ENCODE measurements at places on chromosomes 6 and 20.
A peak's percentile ranks its signal among the peaks of the same experiment; 100 is the strongest.

GRCh38 chr6:34512738-34513115, 43.4 kb downstream of the SPDEF start:
- DNase-seq, result no peak
- H3K4me1 ChIP-seq, result no peaks in the 10 kb centered on the region
- peaks cover 7% of the 10 kb centered on the region for H3K27me3 ChIP-seq
- no peak overlapping the region for H3K4me3 ChIP-seq
- H3K27ac ChIP-seq, result no peak overlapping the region

- H3K27ac ChIP-seq, result peak overlapping the region; percentile 89
- DNase-seq, result no peak
- peak overlapping the region; percentile 60 for H3K4me3 ChIP-seq
- peaks cover 31% of the 10 kb centered on the region for H3K4me1 ChIP-seq
- H3K36me3 ChIP-seq, result peaks cover 4% of the 10 kb centered on the region
Measured at GRCh38 chr6:111791415-111791814, 81.8 kb downstream of the FYN start.

DNA sequence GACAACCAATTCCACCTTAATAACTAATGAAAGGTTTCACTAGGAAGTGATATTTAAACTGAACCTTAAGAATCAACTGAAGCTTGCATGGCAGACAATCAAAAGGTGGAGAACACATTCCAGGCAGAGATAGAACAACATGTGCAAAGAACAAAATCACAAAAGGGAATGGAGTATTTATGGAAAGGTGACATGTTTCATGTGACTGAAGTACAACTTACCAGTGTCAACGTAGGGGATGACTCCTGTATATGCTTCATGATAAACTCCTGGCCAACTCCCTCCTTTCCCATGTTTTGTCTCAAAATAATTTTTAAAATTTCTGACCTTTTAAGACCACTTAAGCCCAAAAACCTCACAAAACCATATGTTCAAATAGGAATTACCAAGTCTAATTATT, 6.6 kb downstream of the PLN start:
- H3K36me3 ChIP-seq, result peaks cover 17% of the 10 kb centered on the region
- H3K27me3 ChIP-seq, result no peaks in the 10 kb centered on the region
- no peak overlapping the region for H3K27ac ChIP-seq
- no peak for DNase-seq

- H3K36me3 ChIP-seq, result peaks cover 86% of the 10 kb centered on the region
- H3K4me1 ChIP-seq, result peaks cover 1% of the 10 kb centered on the region
- no peak overlapping the region for H3K4me3 ChIP-seq
- no peaks in the 10 kb centered on the region for H3K27me3 ChIP-seq
- no peak for DNase-seq
- peak overlapping the region; percentile 2 for H3K27ac ChIP-seq
Measured at GRCh38 chr20:2993250-2993649, 50.2 kb upstream of the GNRH2 start.

- peaks cover 92% of the 10 kb centered on the region for H3K4me1 ChIP-seq
- no peaks in the 10 kb centered on the region for H3K36me3 ChIP-seq
- H3K27ac ChIP-seq, result peak overlapping the region; percentile 36
Measured at GRCh38 chr6:15322781-15323536, 77.1 kb downstream of the JARID2 start.

DNA sequence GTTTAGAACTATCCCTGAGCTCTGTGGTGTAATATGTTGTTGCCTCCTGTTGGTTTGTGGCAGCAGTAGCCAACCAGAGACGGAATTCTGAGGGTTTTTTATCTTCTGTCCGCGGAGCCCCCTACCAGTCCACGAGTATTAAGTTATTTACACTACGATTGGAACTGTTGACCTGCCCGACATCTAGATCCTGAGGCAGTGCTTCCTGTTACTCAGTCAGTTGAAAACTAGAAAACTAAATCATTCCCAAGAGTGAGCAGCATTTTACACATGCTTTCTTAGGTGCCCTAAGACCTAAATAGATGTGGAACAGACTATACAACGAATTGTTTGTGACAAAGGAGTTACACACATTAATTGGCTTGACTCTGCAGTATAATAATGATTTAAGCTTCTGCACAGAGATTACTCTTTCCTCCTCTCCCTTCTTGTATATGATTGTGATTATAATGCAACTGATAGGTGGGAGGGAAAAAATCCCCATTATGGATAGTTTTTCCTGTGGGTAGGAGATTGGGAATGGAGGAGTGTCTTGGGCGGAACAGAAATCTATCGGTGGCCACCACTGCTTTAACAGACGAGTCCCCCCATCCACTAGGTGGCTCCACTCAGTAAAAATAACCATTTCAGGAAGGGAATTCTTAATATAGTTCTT, 1.7 kb downstream of the LOC128125822 start:
- peaks cover 21% of the 10 kb centered on the region for H3K36me3 ChIP-seq
- peaks cover 13% of the 10 kb centered on the region for H3K4me1 ChIP-seq
- no peak for DNase-seq
- H3K27me3 ChIP-seq, result no peaks in the 10 kb centered on the region
- H3K27ac ChIP-seq, result peak overlapping the region; percentile 97

- H3K27me3 ChIP-seq, result peaks cover 10% of the 10 kb centered on the region
- no peak overlapping the region for H3K27ac ChIP-seq
- H3K36me3 ChIP-seq, result no peaks in the 10 kb centered on the region
- no peak overlapping the region for H3K4me3 ChIP-seq
Measured at GRCh38 chr6:71410681-71411080, 122.1 kb downstream of the OGFRL1 start.

GRCh38 chr6:74889635-74890034, 316.2 kb downstream of the COL12A1 start:
- no peak overlapping the region for H3K4me3 ChIP-seq
- no peaks in the 10 kb centered on the region for H3K4me1 ChIP-seq
- H3K27ac ChIP-seq, result no peak overlapping the region
- H3K27me3 ChIP-seq, result no peaks in the 10 kb centered on the region

DNA sequence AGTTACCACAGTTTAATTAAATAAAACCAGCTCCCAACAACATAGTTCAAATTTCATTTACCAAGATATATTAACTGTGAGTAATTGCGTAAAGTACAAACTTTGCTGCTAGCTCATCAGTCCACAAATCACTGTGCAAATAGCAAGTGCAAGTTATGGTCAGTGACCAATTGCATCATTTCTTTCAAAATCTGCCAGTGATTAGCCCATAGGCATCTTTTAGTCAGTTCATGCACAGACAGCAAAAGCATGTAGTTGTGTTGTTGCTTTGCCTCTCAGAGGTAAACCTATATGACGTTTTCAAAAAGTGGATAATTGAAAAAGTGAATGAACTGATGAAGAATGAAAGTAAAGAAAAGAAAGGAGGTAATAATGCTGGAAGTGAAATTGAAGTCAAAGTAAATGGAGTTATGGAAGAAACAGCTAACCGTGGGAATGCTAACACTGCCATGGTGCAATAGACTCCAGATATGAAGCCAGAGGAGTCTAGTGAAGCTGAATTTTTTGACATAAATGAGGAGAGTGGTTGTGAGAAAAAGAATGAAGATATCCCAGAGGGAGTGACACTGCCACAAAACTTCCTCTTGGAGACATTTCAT, 36.5 kb downstream of the ENPP1 start:
- DNase-seq, result no peak
- H3K4me1 ChIP-seq, result no peaks in the 10 kb centered on the region
- no peaks in the 10 kb centered on the region for H3K36me3 ChIP-seq

DNA sequence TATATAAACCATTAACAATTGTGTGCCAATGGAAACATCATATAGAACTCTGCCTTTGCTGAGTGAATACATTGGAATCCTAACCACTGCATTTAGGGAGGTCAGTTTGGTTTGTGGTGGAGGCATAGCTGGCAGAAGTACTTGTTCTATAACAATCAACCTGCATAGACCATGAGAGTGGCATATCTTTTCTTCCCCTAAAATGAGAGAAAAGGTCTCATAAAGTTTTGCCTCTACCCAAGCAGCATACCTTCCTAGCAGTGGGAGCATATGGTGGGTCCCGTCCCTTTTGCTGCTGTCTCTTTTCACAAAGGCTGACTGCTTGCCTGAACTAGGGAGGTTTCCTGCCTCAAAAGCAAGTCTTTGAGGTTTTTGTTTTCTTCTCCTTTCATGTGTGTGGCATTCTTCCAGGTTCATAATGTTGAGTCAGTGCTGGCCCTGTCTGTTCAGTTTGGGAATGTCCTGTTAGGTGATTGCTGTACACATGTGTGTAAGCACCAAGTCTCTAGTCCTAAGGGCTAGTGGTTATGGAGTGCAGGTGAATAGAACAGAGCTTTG, 61.2 kb upstream of the SUPT3H start:
- H3K27ac ChIP-seq, result peak overlapping the region; percentile 7
- no peaks in the 10 kb centered on the region for H3K27me3 ChIP-seq
- no peaks in the 10 kb centered on the region for H3K36me3 ChIP-seq
- peaks cover 50% of the 10 kb centered on the region for H3K4me1 ChIP-seq

- H3K27ac ChIP-seq, result no peak overlapping the region
- DNase-seq, result no peak
- no peaks in the 10 kb centered on the region for H3K27me3 ChIP-seq
- peaks cover 38% of the 10 kb centered on the region for H3K4me1 ChIP-seq
Measured at GRCh38 chr20:36251426-36251825, 15.1 kb downstream of the AAR2 start.

DNA sequence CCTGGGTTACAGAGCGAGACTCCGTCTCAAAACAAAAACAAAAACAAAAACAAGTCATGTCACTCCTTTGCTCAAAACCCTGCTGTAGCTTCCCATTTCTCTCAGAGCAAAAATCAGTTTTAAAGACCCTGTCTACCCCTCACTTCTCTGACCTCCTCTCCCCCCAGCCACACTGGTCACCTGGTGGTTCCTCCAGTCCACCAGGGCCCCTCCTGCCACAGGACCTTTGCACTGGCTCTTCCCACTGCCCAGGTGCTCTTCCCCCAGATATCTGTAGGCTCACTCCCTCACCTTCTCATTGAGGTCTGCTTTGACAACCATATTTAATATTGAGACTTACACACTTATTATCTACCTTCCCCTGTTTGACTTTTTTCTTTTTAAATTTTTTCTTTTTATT, 4.9 kb upstream of the TEAD3 start:
- H3K27me3 ChIP-seq, result peaks cover 10% of the 10 kb centered on the region
- DNase-seq, result no peak
- H3K4me3 ChIP-seq, result no peak overlapping the region
- no peaks in the 10 kb centered on the region for H3K36me3 ChIP-seq
- peaks cover 8% of the 10 kb centered on the region for H3K4me1 ChIP-seq

DNA sequence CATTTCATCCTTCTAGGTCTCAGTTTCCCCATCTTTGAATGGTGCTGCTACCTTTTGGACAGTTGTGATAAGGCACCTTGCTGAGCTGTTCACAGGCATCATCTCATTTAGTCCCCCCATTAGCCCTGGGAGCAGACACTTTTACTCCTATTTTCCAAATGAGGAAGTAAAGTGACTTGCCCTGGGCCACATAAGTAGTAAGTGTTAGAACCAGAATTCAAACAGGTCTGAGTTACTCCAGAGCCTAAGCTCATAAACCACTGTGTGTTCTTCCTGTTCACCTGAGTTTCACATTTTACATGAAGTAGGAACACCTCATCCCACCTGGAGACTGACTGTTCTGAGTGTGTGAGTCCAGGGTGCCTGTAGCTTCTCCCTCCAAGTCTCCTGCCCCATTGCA, 43.5 kb upstream of the EPB41L1 start:
- H3K27me3 ChIP-seq, result peaks cover 12% of the 10 kb centered on the region
- H3K4me1 ChIP-seq, result no peaks in the 10 kb centered on the region
- H3K36me3 ChIP-seq, result no peaks in the 10 kb centered on the region
- DNase-seq, result no peak
- H3K4me3 ChIP-seq, result no peak overlapping the region
- no peak overlapping the region for H3K27ac ChIP-seq

DNA sequence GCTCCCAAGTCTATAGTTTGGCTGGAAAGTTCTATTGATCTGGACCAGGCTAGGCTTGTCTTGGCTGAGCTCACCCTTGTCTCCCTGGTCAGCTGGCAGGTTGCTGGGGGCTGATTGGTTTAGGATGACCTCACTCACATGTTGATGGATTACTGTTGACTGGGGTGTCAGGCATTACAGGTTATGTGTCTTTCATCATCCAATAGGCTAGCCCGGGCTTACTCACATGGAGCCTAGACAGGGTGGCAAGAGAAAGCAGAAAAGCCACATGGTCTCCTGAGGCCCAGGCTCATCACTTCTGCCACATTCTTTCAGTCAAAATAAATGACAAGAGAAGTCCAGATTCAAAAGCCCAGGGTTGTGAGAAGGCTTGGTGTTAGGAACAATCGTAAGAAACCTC, 103.5 kb downstream of the BFSP1 start:
- no peak for DNase-seq
- H3K4me3 ChIP-seq, result no peak overlapping the region
- H3K4me1 ChIP-seq, result peaks cover 2% of the 10 kb centered on the region

DNA sequence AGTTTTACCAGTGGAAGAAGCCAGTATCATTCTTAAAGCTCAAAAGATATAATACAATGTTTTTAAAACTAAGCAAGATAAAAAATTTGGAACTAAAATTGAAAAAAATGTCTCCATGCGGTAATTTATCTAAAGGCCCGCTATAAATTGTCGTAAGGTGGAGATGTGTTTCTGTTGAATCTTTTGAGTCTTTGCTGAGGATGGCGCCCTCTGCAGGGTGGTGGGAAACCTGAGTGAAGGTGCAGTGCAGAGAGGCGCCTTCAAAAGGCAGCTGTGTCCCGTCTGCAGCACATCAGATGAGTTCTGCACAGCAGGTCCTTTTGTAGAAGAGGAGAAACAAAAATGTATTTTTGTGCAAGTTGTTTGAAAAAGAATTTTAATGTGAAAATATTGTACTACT, 29.4 kb upstream of the KIF25 start:
- H3K27ac ChIP-seq, result no peak overlapping the region
- H3K27me3 ChIP-seq, result peaks cover 3% of the 10 kb centered on the region
- H3K4me1 ChIP-seq, result no peaks in the 10 kb centered on the region

DNA sequence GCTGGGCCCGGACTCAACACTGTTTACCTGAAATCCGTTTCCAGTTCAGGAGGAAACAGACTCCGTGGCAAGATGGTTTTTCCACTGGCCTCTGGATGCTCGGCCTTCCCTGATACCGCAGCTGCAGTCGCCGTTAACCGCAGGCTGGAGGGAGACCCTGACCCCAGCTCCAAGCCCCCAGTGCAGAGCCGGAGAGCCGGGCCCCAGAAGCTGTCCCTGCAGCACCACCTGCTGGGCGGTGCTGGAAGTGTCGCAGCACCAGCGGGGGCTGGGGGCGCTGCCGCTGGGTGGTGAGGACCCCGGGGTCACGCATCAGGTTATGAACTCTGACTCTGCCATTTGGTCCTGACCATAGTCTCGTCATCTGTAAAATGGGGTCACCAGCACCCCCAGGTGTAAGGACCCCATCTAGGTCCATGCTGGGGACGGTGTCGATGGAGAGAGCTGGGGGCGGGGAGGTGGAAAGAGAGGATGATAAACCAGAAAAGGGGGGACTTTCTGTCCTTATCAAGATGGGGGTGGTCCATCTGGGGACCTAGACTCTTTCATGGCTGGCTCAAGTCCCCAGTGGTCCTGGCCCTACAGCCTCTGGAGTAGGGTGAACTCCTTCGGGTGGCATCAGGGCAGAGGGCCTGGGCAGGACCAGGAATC, 20.8 kb upstream of the CHRNA4 start:
- no peak overlapping the region for H3K27ac ChIP-seq
- H3K27me3 ChIP-seq, result peaks cover 19% of the 10 kb centered on the region
- no peaks in the 10 kb centered on the region for H3K4me1 ChIP-seq
- DNase-seq, result peak; percentile 46
- H3K4me3 ChIP-seq, result no peak overlapping the region

GRCh38 chr6:125791151-125791819, 525 bp downstream of the NCOA7 start:
- H3K27me3 ChIP-seq, result no peaks in the 10 kb centered on the region
- peak overlapping the region; percentile 91 for H3K27ac ChIP-seq
- DNase-seq, result peak; percentile 54
- H3K36me3 ChIP-seq, result peaks cover 10% of the 10 kb centered on the region
- peaks cover 43% of the 10 kb centered on the region for H3K4me1 ChIP-seq
